RCC 7860 (cell line): ENCODE measurements at places on chromosomes 6 and 20.

- no peak for DNase-seq
These were observed 71.6 kb downstream of the BANF2 start for GRCh38 chr20:17771206-17772004.

- no peak for DNase-seq
These were observed 78.3 kb downstream of the SCAND1 start for GRCh38 chr20:35876033-35876320.

DNA sequence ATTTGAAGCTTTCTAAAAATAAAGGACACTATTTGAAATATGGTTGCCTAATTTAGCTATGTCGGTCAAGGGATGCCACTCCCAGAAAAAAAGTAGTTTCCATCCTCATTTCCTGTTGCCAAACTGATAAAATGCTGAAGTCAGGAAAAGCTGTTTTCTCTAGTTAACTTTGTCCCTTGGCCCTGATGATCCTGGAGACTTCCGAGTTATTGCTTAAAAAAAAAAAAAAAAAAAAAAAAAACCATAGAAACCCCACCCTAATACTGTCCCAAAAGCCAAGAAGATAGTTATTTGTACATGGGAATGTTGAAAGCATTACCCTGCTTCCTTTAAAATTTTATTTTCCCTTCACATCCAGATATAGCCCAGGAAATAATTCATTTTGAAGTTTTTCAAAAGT lies 236.7 kb downstream of the SOD2 start:
- DNase-seq, result no peak

GRCh38 chr6:40343318-40343876 lies 243.8 kb downstream of the LRFN2 start:
- DNase-seq, result no peak

DNA sequence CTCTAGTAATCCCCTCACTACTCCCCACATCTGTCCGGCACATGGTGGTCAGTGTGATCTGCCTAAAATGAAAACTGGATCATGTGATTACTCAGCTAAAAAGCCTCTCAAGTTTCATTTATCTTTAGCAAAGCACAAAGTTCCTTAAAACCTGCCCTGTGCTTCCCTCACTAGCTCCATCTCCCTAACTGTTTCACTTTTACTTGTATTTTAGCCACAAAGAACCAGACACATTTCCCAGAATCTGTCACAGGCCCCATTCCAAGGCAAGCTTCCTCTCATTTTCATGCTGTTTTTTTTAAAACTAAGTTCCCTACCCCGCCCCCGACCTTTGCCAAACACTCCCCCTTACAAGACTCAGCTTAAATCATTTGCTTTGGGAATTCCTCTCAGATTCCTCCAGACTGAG lies 8.9 kb upstream of the IGF2R start:
- no peak for DNase-seq

GRCh38 chr6:5335020-5335419 lies 73.7 kb downstream of the FARS2 start:
- DNase-seq, result no peak
